H1 (cell line): ENCODE measurements at places on chromosomes 2 and 18.

DNA sequence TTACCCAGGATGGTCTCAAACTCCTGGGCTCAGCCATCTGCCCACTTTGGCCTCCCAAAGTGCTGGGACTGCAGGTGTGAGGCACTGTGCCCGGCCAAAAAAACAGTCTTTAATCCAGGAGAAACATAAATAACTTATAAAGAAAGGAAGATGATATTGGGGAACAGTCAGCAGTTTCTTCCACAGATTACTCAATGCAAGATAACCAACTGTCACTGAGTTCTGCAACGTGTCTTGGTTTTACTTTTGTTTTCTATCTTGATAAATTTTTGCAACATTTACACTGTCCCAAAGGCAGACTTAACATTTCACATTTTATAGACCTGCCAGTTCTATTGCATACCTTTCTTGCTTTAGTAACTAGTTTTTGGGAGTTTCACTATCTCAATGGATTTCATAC lies 71.1 kb downstream of the ANKRD44 start:
- no peak for DNase-seq
- no peak overlapping the region for H3K4me3 ChIP-seq
- H3K4me1 ChIP-seq = no peaks in the 10 kb centered on the region
- H3K27ac ChIP-seq = no peak overlapping the region
- no peaks in the 10 kb centered on the region for H3K36me3 ChIP-seq

DNA sequence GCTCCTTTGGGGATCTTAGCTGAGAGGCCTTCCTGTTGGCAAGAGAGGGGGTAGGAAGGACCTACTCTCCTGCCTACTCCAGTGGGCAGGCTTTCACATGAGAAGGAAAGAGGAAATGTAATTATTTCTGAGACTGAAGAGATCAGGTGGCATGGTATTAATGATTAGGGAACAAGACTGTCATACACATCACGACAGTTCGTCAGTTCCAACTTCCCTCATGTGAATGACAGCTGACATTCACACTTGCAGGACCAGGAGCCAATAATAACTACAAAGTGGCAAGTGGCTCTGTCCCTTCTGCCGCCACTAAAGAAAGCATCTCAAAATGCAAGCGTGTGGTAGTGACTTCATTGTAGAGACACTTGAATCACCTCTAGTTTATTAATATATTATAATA lies 90.0 kb downstream of the ZCCHC2 start:
- no peaks in the 10 kb centered on the region for H3K27me3 ChIP-seq
- H3K27ac ChIP-seq = no peak overlapping the region
- no peak for DNase-seq
- H3K4me1 ChIP-seq = peaks cover 24% of the 10 kb centered on the region

DNA sequence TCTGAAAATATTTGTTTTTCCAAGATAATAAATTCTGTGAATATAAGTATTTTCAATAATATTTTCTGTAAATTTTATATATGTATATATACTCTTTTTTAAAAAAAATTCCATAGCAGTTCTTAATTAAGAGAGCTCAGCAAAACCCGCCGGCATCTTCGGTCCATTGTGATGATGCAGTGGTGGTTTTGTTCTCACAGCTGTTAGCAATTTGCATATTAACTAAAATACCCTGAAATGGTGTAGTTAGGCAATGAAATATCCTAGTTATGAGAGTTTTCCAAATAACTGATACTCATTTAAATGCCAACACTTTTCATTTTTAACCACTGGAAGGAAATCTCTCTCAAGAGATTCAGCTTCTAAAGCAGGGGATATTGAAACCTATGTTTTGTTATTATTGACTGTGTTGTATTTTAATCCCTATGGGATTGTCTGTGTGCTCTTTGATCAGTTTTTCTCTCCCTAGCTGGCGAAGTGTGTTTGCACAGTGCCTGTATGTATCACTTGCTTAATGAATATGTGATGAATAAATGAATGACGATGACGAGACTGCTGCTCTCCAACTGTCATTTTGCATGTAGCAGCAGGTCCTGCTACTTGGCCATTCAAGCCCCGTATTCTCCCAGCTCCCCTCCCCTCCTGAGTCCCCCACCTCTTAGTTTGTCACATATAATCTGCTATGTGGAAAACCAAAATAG lies 42.4 kb downstream of the PSMG2 start:
- no peak overlapping the region for H3K27ac ChIP-seq
- no peak overlapping the region for H3K4me3 ChIP-seq
- DNase-seq = no peak
- H3K4me1 ChIP-seq = no peaks in the 10 kb centered on the region; the same call in 1 of the 2 replicates
- H3K27me3 ChIP-seq = no peaks in the 10 kb centered on the region

GRCh38 chr18:55323051-55323994 lies 264.7 kb downstream of the TCF4 start:
- H3K36me3 ChIP-seq = no peaks in the 10 kb centered on the region
- H3K27me3 ChIP-seq = no peaks in the 10 kb centered on the region
- H3K4me3 ChIP-seq = no peak overlapping the region
- H3K4me1 ChIP-seq = peaks cover 3% of the 10 kb centered on the region; the same call in 1 of the 2 replicates
- no peak for DNase-seq

GRCh38 chr2:240823449-240824336 lies 3.7 kb upstream of the KIF1A start:
- H3K27me3 ChIP-seq = no peaks in the 10 kb centered on the region
- DNase-seq = no peak
- no peak overlapping the region for H3K27ac ChIP-seq
- peaks cover 4% of the 10 kb centered on the region; the same call in 1 of the 2 replicates for H3K4me1 ChIP-seq
- H3K4me3 ChIP-seq = no peak overlapping the region
- H3K36me3 ChIP-seq = no peaks in the 10 kb centered on the region

GRCh38 chr18:63869374-63869773 lies 18.1 kb upstream of the SERPINB2 start:
- no peaks in the 10 kb centered on the region for H3K36me3 ChIP-seq
- H3K4me3 ChIP-seq = no peak overlapping the region
- no peaks in the 10 kb centered on the region for H3K27me3 ChIP-seq
- no peak for DNase-seq

DNA sequence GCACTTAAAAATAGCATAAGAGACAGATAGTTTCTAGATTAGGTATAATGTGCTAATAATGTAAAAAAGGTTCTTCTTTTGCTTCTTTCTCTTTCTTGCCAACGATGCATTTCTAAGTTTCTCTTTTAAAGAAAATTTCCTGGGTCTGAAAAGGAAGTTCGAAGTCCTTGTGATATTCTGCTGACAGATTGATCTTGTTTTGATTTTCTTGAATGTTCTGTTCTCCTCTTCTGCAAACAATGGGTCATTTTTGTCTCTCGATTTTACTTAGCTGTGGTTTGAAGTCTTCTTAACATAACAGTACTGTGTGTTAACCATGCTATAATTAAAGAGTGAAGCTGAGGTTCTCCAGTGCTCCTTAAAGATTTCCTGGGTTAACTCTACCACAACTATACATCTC lies 61.1 kb upstream of the ACYP2 start:
- H3K4me3 ChIP-seq = no peak overlapping the region
- H3K36me3 ChIP-seq = no peaks in the 10 kb centered on the region

GRCh38 chr2:118312969-118313756 lies 224.9 kb downstream of the INSIG2 start:
- DNase-seq = peak; percentile 53
- H3K27me3 ChIP-seq = no peaks in the 10 kb centered on the region
- H3K4me3 ChIP-seq = no peak overlapping the region
- no peak overlapping the region for H3K27ac ChIP-seq

DNA sequence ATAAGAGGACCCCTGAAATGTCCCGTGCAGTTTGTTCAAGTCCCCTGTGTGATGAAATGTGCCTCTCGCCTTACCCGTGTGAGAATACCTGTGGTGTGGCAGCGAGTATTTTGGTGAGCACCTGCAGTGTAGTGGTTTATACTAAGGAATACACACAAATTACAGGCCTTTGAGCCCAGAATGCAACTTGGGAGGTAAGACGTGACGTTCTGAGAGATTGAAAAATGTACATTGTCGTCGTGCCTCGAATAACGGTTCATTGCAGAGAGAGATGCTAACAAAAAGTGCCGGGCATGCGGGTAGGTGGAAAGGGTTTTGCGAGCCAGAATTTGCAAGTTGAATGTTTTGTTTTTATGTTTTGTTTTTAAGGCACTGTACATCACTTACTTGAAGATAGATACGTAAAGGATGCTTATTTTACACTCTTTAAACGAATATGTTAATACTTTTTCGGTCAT lies 867 bp downstream of the RBBP8 start:
- H3K4me1 ChIP-seq = no peaks in the 10 kb centered on the region
- H3K4me3 ChIP-seq = peak overlapping the region; percentile 86
- peak overlapping the region; percentile 86; the same call in 1 of the 2 replicates for H3K27ac ChIP-seq
- no peak for DNase-seq

GRCh38 chr2:112821682-112822081 lies 14.9 kb downstream of the IL1B start:
- no peak for DNase-seq
- no peak overlapping the region for H3K4me3 ChIP-seq
- H3K4me1 ChIP-seq = peaks cover 6% of the 10 kb centered on the region
- no peaks in the 10 kb centered on the region for H3K36me3 ChIP-seq

DNA sequence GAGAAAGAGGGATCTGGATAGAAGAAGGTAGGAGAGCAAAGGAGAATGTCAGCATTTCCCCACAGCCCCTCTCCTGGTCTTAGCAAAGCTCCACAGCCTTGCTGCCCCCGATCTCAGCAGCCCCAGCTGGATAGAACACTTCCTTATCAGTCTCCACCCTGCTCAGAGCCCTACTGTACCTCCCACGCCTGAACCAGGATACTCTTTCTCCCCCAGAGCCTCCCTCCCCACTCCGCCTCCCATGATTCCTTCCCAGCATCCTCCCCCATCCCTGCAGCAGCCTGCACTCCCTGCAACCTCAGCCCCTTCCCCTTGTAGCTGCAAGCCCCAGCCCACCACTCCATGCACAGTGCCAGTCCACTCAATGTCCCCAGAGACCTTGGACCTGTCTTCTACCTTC lies 25.8 kb downstream of the PLB1 start:
- H3K27ac ChIP-seq = no peak overlapping the region
- no peaks in the 10 kb centered on the region; the same call in 1 of the 2 replicates for H3K27me3 ChIP-seq
- no peak overlapping the region for H3K4me3 ChIP-seq
- no peaks in the 10 kb centered on the region for H3K36me3 ChIP-seq
- no peak for DNase-seq

- H3K4me3 ChIP-seq = no peak overlapping the region
- H3K27ac ChIP-seq = no peak overlapping the region
- no peaks in the 10 kb centered on the region for H3K27me3 ChIP-seq
- no peaks in the 10 kb centered on the region for H3K4me1 ChIP-seq
- no peaks in the 10 kb centered on the region for H3K36me3 ChIP-seq
These were observed 161.0 kb downstream of the IRS1 start for GRCh38 chr2:226638576-226638975.

- H3K4me1 ChIP-seq = no peaks in the 10 kb centered on the region
- no peak overlapping the region for H3K27ac ChIP-seq
- H3K4me3 ChIP-seq = no peak overlapping the region
- H3K36me3 ChIP-seq = no peaks in the 10 kb centered on the region
- no peaks in the 10 kb centered on the region for H3K27me3 ChIP-seq
These were observed 53.3 kb downstream of the LONRF2 start for GRCh38 chr2:100268986-100269385.

DNA sequence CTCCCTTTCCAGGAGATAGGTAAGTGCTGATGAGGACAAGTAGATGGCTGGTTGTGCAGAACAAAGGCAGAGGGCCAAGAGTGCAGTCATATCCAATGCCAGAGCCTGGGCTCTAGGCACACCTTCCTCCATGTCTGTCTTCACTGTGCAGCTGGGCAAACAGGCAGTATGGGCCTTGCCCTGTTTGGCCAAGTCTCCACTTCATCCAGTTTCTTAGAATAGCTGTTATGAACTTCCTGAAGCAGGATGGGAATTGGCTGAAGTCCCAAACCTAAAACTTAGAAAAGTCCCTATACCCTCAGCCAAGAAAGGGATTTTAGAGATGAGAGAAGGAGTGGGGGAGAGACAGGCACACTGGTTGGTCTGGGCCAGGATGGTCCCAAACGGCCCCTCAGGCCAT lies 37.5 kb upstream of the CYP26B1 start:
- H3K27me3 ChIP-seq = no peaks in the 10 kb centered on the region
- H3K4me1 ChIP-seq = no peaks in the 10 kb centered on the region
- H3K27ac ChIP-seq = no peak overlapping the region
- H3K4me3 ChIP-seq = no peak overlapping the region
- no peaks in the 10 kb centered on the region for H3K36me3 ChIP-seq

GRCh38 chr2:148906124-148906523 lies 31.1 kb downstream of the KIF5C start:
- peaks cover 7% of the 10 kb centered on the region; the same call in 1 of the 2 replicates for H3K4me1 ChIP-seq
- H3K36me3 ChIP-seq = no peaks in the 10 kb centered on the region
- DNase-seq = no peak
- H3K27ac ChIP-seq = no peak overlapping the region
- H3K27me3 ChIP-seq = no peaks in the 10 kb centered on the region

GRCh38 chr2:174535757-174536703 lies 49.2 kb upstream of the GPR155 start:
- H3K27ac ChIP-seq = no peak overlapping the region
- H3K36me3 ChIP-seq = no peaks in the 10 kb centered on the region
- no peak for DNase-seq

DNA sequence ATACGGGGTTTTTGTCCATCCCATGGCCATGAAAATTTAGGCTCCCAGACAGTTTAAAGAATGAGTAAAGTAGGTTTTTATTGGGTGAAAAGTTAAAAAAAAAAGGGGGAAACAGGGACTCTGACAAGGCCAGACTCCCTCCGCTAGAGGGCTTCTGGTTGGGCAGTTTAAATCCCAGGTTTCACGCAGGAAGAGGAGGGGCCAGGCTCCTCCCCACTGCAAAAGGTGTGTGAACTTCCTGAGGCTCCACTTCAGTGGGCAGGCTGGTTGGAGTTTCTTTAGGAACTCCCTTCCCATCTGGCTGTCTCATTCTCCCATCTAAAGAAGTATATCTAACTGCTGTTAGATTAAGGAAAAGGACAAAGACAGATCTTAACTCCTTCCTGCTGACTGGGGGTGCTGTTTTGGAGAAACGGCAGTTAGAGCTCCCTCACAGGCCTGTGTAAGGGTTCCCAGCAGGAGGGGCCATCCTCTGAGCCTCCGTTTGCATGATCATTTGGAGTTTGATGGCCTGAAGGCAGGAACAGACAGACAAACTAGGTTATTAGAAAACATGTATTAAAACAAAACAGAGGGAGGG lies 1160.7 kb downstream of the CNTNAP5 start:
- H3K4me1 ChIP-seq = no peaks in the 10 kb centered on the region
- DNase-seq = no peak
- no peak overlapping the region for H3K27ac ChIP-seq
- no peak overlapping the region for H3K4me3 ChIP-seq
- H3K36me3 ChIP-seq = no peaks in the 10 kb centered on the region

GRCh38 chr18:63315876-63316275 lies 3.7 kb downstream of the BCL2 start:
- no peak overlapping the region for H3K27ac ChIP-seq
- peaks cover 3% of the 10 kb centered on the region; the same call in 1 of the 2 replicates for H3K4me1 ChIP-seq
- no peak overlapping the region for H3K4me3 ChIP-seq
- no peaks in the 10 kb centered on the region for H3K36me3 ChIP-seq
- DNase-seq = no peak
- peaks cover 10% of the 10 kb centered on the region for H3K27me3 ChIP-seq

DNA sequence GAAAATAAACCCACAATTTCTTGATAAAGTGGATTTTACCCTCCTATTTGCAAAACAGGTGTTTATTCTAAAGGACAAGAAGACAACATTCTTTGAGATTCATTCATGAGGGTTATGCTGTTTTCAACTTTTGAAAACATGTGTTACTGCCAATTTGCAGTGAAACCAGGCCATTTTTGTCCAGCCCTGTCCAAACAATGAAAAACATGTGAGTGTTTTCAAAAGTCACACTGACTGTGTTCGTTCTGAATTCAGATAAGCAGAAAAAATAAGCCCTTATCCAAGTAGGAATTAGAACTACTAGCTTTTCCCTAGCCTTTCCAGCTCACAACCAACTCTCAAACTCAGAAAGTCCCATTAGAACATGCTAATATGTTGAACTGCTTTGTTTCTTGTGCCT lies 148.1 kb upstream of the PID1 start:
- H3K27me3 ChIP-seq = no peaks in the 10 kb centered on the region
- H3K4me3 ChIP-seq = no peak overlapping the region
- H3K27ac ChIP-seq = no peak overlapping the region
- H3K4me1 ChIP-seq = peaks cover 13% of the 10 kb centered on the region
- no peak for DNase-seq
